ENCODE measurements at places on chromosomes 7 and 10. TPM values are rescaled to one million over a fixed set of nuclear protein-coding genes. Genes with fewer than 3 reads are reported as not detected.

The GSTO1 gene
- 257 TPM for total RNA-seq

GRCh38 chr10:86981716-86982115, 13.4 kb downstream of the ADIRF start:
- no peak overlapping the region for H3K27ac ChIP-seq
- peaks cover 18% of the 10 kb centered on the region for H3K4me1 ChIP-seq
- H3K4me3 ChIP-seq = no peak overlapping the region
- H3K36me3 ChIP-seq = no peaks in the 10 kb centered on the region
- no peak for DNase-seq
- H3K27me3 ChIP-seq = no peaks in the 10 kb centered on the region

The ELN gene
- 149 TPM for total RNA-seq

GRCh38 chr7:99326408-99326782, 697 bp downstream of the ARPC1A start:
- H3K27me3 ChIP-seq = no peaks in the 10 kb centered on the region
- H3K4me3 ChIP-seq = peak overlapping the region; percentile 96
- no peaks in the 10 kb centered on the region for H3K36me3 ChIP-seq
- no peak for DNase-seq

GRCh38 chr7:3150027-3150426, 106.4 kb upstream of the CARD11 start:
- no peaks in the 10 kb centered on the region for H3K36me3 ChIP-seq
- no peak overlapping the region for H3K27ac ChIP-seq
- H3K4me1 ChIP-seq = no peaks in the 10 kb centered on the region
- DNase-seq = no peak
- no peaks in the 10 kb centered on the region for H3K27me3 ChIP-seq

GRCh38 chr7:1254281-1255079, 21.8 kb downstream of the UNCX start:
- H3K4me1 ChIP-seq = peaks cover 4% of the 10 kb centered on the region
- no peak overlapping the region for H3K4me3 ChIP-seq
- no peak for DNase-seq
- H3K27me3 ChIP-seq = no peaks in the 10 kb centered on the region
- H3K27ac ChIP-seq = no peak overlapping the region

DNA sequence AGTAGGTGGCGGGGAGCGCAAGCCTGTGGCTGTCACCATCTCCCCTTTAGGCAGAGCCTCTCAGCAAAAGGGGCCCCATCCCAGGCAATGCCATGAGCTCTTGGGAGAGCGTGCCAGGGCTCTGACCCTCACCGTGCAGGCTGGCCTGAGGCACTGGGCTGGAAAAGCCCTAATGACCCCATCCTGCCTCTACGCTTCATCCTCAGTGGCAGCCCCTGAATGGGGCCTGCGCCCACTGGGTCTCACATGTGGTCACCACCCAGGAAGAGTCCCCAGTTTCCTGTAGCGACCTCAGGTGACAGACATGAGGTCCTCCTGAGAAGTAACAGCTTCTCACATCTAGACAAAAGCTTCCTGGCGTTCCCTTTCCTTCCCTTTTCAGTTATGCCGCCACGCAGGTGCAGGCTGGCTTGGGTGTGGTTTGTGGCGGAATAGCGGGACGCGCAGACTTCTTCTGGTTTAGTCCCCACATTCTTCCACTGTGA, 59.2 kb downstream of the CLEC2L start:
- DNase-seq = peak; percentile 30
- no peak overlapping the region for H3K4me3 ChIP-seq
- H3K36me3 ChIP-seq = peaks cover 82% of the 10 kb centered on the region
- no peaks in the 10 kb centered on the region for H3K27me3 ChIP-seq

The OPTN gene
- 67.9 TPM for total RNA-seq

DNA sequence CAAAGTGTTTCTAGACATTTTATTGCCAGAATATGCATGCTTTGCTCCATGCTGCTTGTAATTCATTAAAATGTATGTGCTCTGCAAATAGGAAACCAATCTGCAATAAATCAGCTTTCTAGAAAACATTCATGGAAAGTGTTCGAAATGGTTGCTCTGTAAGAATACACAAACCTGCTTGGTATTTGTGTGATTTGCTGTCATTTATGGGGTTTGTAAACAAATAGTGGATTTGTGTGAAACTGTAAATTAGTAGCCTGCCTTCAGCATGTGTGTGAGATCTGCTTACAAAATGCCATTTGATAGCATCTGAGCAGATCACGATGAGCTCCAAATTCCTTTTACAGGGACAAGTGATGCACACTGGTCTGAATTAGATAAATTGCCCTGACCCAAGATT, 219.0 kb upstream of the CSTF2T start:
- no peak for DNase-seq
- no peaks in the 10 kb centered on the region for H3K4me1 ChIP-seq
- no peaks in the 10 kb centered on the region for H3K27me3 ChIP-seq

DNA sequence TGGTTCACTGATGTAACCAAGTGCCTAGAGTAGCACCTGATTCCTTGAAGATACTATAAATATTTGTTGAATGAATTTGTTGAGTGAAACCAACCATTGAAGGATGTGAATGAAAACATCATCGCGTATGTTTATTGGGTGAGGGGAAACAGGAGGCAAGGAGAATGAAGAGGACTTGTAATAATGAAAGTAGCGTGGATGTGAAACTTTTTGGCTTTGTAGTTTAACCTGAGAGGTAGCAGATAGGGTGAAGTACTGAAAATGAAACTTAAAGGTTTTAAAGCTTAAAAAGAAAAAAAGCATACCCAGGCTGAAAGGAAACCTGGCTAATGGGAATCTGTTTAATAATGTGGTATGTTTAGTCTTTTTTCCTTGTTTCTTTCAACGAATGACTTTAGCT, 5.2 kb downstream of the CCNY start:
- DNase-seq = no peak
- no peaks in the 10 kb centered on the region for H3K27me3 ChIP-seq
- H3K4me3 ChIP-seq = no peak overlapping the region
- H3K4me1 ChIP-seq = no peaks in the 10 kb centered on the region
- no peak overlapping the region for H3K27ac ChIP-seq
- no peaks in the 10 kb centered on the region for H3K36me3 ChIP-seq

DNA sequence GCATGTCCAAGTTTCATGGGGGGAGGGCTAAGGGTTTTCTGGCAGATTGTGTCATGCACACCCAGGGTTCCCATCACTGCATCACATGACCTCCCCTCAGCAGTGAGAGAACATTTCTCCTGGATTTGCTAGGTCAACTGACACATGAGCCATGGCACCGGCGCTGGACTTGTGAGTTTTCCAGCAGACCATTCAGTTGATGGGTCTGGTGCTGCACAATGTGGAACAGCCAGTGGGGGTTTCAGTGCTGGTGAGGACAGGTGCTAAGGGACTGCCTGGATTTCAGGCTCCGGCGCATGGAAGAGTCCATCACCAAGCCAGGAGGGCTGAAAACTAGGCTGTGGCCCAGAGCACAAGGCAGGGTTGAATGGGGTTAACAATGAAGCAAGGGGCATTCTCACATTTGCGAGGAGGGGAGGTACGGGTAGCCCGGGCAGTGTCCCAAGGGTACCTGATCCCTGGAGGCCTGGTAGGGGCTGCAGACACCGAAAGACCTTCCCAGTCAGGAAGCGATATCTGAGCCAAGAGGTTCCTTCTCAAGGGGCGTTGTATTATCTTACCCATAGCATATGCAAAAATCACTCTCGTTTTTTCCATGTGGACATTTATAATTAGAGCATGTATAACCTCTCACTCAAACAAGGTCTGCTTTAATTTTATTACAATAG, 203.0 kb downstream of the TNS3 start:
- DNase-seq = no peak
- H3K27ac ChIP-seq = no peak overlapping the region
- H3K27me3 ChIP-seq = no peaks in the 10 kb centered on the region
- H3K36me3 ChIP-seq = no peaks in the 10 kb centered on the region
- H3K4me1 ChIP-seq = peaks cover 65% of the 10 kb centered on the region

DNA sequence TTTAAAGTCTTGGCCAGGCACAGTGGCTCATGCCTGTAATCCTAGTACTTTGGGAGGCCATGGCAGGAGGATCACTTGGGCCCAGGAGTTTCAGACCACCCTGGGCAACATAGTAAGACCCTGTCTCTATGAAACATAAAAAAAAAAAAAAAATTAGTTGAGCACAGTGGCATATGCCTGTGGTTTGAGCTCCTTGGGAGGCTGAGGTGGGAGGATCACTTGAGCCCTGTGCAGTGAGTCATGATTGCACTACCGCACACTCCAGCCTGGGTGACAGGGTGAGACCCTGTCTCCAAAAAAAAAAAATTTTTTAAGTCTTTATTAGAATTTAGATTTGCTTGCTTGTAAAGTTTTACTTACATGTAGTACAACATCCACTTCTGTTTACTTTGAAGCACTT, 14.0 kb downstream of the WNT2 start:
- no peak for DNase-seq
- no peak overlapping the region for H3K4me3 ChIP-seq
- no peaks in the 10 kb centered on the region for H3K27me3 ChIP-seq
- no peaks in the 10 kb centered on the region for H3K4me1 ChIP-seq

GRCh38 chr7:25964483-25964991, 187.5 kb upstream of the NFE2L3 start:
- H3K4me3 ChIP-seq = no peak overlapping the region
- H3K4me1 ChIP-seq = no peaks in the 10 kb centered on the region
- DNase-seq = no peak
- H3K27me3 ChIP-seq = no peaks in the 10 kb centered on the region
- H3K36me3 ChIP-seq = no peaks in the 10 kb centered on the region

Measured in right atrium auricular region (tissue), 2 donors.